Testis (tissue), 5 donors: ENCODE measurements at places on chromosomes 3 and 15. TPM values are rescaled to one million over a fixed set of nuclear protein-coding genes. Genes with fewer than 3 reads are reported as not detected.

- no peak for DNase-seq
These were observed 6.3 kb upstream of the RTP4 start for GRCh38 chr3:187361835-187362234.

DNA sequence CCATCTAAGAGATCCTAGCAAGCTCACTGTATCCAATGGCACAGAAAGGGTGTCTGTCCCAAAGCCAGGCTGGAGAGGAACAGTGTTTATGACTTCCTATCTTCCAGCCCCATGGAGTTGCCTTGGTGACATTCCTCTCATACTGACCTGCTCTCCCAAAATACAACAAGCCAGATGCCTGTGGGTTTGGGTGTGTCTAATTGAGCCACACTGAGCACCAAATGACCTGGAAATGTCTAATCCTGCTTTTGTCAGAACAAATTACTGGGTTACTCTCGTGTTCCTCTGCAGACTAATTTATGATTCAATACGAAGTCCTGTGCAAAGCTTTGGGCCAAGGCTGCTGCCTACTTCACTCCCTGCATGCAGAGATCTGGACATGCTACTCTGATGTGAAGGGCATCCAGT, 98.1 kb upstream of the STRIT1 start:
- DNase-seq: no peak

- no peak for DNase-seq
These were observed 118.8 kb downstream of the ECT2 start for GRCh38 chr3:172869368-172869771.

DNA sequence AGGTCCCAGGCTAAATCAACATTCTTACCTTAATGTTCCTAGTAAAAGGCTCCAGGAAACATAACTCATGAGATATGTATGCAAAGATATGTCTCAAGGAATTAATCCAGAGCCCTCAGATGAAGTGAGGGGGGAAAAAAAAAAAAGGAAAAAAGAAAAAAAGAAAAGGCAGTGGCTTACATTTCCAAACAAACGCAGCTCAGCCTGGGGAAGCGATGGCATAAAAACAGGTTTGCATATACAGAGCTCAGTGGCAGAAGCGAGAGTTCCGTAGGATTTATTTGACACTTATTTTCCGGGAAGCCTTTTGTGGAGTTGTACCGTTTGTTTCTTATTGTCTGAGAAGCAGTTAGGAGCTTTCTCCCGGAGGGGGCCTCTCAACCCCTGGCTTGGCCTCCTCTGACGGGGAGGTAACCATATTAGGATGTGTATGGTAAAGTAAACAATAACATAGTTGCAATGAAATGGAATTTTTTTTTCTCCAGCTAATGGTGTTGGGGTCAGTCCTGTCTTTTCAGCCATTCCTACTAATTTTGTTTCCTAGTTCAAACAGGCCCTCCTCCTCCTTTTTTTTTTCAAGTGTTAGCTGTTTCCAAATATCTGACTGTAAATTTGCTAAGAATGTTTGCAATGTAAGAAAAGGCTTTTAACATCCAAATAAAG, 338.6 kb downstream of the FOXP1 start:
- DNase-seq: peak; percentile 62

- no peak for DNase-seq
These were observed 113.8 kb downstream of the AKAP13 start for GRCh38 chr15:85494048-85494777.

THPO gene
- 0.71 TPM for total RNA-seq

DNA sequence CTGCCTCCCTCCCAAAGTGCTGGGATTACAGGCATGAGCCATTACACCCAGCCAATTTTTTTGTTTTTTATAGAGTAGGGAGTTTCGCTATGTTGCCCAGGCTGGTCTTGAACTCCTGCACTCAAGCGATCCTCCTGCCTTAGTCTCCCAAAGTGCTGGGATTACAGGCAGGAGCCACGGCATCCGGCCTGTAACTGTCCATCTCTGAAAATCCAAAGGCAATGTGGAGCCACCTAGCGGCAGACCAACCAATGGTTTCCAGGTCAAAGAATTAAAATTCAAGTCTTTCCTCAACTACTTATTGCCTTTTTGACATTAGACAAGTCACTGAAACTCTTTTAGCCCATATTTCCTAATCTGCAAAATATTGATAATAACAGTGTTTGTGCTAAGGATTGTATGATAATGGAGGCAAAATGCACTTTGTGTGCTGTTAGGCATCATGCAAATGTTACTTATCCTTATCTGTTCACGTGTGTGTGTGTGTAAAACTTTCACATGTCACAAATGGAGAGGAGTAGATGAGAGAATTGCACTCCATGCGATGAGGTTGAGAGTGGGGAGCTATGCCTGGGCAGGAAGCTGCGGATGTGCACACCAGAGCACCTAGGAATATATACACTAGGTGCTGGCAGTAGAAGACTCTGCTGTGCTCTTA, 48.7 kb downstream of the COL8A1 start:
- peak; percentile 77 for DNase-seq

DNA sequence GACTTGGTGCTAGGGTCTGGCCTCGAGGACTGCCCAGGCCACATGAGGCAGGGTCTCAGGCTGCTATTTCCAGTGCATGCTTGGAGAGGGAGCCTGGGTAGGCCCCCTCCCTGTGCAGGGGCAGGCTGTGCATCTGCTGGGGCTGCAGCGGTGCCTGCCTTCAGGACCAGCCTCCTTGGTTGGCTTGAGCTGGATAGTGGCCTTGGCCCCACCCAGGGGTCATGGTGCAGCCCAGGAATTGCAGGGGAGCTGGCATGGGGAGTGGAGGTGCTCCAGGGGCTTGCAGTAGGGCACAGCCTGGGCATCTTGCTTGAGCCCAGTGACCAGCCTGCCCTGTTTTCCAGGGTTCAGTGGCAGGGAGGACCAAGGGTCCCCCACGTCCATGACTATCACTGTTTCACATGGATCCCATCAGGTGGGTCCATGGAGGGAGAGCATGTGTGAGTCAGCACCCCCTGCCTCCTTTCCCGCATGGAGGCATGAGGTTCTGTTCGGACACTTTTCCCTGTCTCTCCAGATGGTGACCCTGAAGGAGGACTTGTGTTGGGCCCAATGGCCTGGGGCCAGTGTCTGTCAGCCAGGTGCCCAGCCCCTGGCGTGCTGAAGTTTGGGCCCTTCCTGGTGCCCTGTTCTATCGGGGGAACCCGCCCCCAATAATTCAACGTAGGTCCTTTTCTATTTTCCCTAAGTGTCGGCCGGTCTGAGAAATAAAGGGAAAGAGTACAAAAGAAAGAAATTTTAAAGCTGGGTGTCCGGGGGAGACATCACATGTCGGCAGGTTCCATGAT, 218.6 kb downstream of the SNRPN start:
- no peak for DNase-seq
